Activated CD4-positive, alpha-beta T cell treated with anti-CD3 and anti-CD28 coated beads, Interleukin-2, Interleukin-4, amounts not matched to agents 100 ng/mL and 50 ng/mL, durations not matched to agents 16 hours and 8 hours (primary cell): ENCODE measurements at places on chromosomes 13 and 19.
A peak's percentile ranks its signal among the peaks of the same experiment; 100 is the strongest.

DNA sequence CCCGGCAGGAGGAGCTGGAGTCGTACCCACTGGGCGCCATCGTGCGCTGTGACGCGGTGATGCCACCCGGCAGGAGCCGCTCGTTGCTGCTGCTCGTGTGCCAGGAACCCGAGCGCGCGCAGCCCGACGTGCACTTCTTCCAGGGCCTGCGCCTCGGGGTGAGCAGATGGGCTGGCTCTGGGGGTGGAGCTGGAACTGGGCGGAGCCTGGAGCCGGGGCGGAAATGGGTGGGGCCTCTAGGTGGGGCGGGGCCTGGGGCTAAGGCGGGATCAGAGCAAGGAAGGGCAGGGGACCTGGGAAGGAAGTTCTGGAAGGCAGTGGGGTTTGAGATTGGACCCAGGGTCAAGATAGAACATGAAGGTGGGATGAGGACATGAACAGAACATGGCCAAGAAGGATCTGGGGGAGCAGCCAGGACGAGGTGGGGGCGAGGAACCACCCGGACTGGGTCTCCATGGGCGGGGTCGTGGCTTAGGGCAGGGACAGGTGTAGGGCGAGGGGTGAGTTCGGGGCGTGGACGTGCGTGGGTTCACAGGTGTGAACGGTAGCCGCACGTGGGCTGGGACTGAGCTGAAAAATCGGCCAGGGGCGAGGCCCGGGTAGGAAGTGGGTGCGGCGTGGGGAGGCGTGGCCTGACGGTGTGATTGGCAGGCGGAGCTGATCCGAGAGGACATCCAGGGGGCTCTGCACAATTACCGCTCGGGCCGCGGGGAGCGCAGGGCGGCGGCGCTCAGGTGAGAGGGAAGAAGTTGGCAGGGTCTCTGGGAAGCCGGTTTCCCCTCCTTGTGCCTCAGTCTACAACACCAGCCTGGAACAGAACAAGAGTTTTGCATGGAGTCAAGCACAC, 4.7 kb downstream of the EPS8L1 start:
- DNase-seq, result peak; percentile 74

- DNase-seq, result no peak
These were observed 112.3 kb upstream of the KLF12 start for GRCh38 chr13:74246487-74246886.

- no peak for DNase-seq
These were observed 7.9 kb downstream of the TUBA3C start for GRCh38 chr13:19173752-19174151.

- no peak for DNase-seq
These were observed 184.3 kb upstream of the TRPC4 start for GRCh38 chr13:38053896-38054295.

GRCh38 chr19:30567536-30568232, 195.5 kb downstream of the ZNF536 start:
- DNase-seq, result no peak
